ENCODE measurements at places on chromosomes 11 and 22. TPM values are rescaled to one million over a fixed set of nuclear protein-coding genes. Genes with fewer than 3 reads are reported as not detected.

GRCh38 chr11:109132539-109132938 lies 289.5 kb upstream of the C11orf87 start:
- H3K4me1 ChIP-seq, result no peaks in the 10 kb centered on the region
- H3K4me3 ChIP-seq, result no peak overlapping the region
- H3K27ac ChIP-seq, result no peak overlapping the region
- H3K36me3 ChIP-seq, result no peaks in the 10 kb centered on the region

- peaks cover 8% of the 10 kb centered on the region for H3K4me1 ChIP-seq
Observed at GRCh38 chr11:62419314-62419929, 589 bp downstream of the SCGB1A1 start.

DNA sequence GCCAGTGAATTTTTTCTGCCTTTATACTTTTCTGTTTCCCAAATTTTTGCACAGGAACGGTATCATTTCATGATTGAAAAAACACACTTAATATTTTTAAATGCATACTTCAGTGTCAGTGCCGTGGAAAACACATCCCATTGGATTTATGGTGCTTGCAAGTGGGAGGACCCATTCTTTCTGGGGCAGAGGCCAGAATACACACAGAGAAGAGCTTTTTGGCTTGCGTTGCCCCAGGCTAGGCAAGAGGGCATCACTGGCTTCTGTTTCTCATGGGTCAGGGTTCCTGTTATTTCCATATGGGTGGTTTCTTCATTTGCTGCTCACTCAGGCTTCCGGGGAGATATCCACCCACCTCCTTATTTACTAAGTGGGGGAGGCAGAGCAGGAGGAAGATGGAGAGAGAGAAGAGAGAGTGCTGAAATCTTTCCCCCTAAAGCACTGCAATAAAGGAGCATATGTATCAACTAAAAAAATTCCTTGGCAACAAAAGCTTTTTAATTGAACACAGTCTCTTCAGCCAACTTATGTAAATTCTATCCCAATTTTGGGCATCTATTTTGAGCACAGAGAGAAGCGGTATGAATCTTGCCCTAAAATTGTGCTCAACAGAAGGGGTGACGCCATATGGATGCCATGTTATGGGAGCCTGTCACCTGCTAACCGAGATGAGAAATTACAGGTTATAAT lies 66.0 kb upstream of the KIRREL3 start:
- H3K4me1 ChIP-seq, result no peaks in the 10 kb centered on the region
- H3K36me3 ChIP-seq, result no peaks in the 10 kb centered on the region
- H3K4me3 ChIP-seq, result no peak overlapping the region

- H3K27me3 ChIP-seq, result peaks cover 16% of the 10 kb centered on the region
- DNase-seq, result no peak
- H3K27ac ChIP-seq, result peak within 1 kb of the TSS; percentile 92
- H3K36me3 ChIP-seq, result peaks cover 2% of the 10 kb centered on the region
- H3K4me3 ChIP-seq, result peak within 1 kb of the TSS; percentile 96
Observed at GRCh38 chr11:17014321-17014832, at the start of gene PLEKHA7. TSS of gene PLEKHA7 (minus strand) at chr11:17014414. CDS start at chr11:17014401, 13 bp downstream.

DNA sequence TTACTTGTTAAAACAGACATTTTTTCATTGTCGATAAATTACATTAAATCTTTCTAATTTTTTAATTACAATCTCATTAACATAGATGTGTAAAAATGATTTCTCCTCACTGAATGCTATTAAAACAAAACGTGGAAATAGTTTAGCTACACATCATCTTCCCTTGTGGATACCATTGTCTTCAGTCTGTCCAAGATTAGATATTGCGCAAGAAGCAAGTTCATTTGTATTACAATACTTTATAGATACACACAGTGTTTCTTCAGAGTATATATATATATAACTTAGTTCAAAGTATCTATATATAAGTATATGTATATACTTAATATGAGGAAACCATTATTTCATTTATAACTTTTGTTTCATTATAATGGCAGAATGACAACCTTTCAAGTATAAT lies 883.3 kb upstream of the CNTN5 start:
- no peaks in the 10 kb centered on the region for H3K36me3 ChIP-seq
- no peaks in the 10 kb centered on the region for H3K4me1 ChIP-seq
- no peak overlapping the region for H3K4me3 ChIP-seq

- H3K4me1 ChIP-seq, result peaks cover 2% of the 10 kb centered on the region
- no peaks in the 10 kb centered on the region for H3K36me3 ChIP-seq
- DNase-seq, result no peak
- H3K4me3 ChIP-seq, result no peak overlapping the region
Observed at GRCh38 chr11:107683061-107683460, 28.8 kb downstream of the SLN start.

- no peak overlapping the region for H3K4me3 ChIP-seq
- H3K27me3 ChIP-seq, result peaks cover 58% of the 10 kb centered on the region
- no peak for DNase-seq
- no peak overlapping the region for H3K27ac ChIP-seq
Observed at GRCh38 chr11:8209208-8209807, 40.5 kb upstream of the RIC3 start.

DNA sequence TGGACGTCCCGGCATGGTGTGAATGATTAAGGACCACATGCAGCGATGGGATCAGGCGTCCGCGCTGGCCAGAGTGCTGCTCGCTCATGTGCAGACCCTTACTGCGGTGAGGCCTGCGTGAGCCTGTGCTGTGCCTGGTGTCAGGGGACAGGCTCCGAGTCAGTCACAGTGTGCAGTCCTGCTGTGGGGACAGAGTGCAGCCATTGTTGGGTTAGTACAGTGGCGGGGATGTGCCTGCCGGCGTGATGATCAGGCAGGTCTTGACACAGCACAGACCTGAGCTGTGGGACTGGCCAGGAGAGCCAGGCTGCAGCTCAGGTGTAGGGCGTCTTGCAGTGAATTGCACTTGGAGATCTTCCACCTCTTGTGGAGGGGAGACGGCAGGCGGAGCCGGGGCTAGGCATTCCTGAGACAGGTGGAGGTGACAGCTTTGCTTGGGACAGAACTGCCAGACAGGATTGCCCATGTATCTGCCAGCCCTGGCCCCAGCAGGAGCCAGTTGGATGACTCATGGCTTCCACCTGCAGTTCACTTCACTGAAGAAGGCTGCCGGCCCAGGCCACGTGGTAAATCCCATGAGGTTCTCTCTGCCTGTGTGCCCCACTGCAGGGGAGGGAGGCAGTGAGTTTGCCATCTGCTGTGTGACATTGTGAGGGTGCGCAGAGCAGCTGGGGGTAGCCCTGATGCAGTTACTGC lies 17.3 kb downstream of the TRMU start:
- H3K36me3 ChIP-seq, result peaks cover 4% of the 10 kb centered on the region
- no peaks in the 10 kb centered on the region for H3K27me3 ChIP-seq
- H3K4me1 ChIP-seq, result peaks cover 4% of the 10 kb centered on the region
- H3K27ac ChIP-seq, result no peak overlapping the region

DNA sequence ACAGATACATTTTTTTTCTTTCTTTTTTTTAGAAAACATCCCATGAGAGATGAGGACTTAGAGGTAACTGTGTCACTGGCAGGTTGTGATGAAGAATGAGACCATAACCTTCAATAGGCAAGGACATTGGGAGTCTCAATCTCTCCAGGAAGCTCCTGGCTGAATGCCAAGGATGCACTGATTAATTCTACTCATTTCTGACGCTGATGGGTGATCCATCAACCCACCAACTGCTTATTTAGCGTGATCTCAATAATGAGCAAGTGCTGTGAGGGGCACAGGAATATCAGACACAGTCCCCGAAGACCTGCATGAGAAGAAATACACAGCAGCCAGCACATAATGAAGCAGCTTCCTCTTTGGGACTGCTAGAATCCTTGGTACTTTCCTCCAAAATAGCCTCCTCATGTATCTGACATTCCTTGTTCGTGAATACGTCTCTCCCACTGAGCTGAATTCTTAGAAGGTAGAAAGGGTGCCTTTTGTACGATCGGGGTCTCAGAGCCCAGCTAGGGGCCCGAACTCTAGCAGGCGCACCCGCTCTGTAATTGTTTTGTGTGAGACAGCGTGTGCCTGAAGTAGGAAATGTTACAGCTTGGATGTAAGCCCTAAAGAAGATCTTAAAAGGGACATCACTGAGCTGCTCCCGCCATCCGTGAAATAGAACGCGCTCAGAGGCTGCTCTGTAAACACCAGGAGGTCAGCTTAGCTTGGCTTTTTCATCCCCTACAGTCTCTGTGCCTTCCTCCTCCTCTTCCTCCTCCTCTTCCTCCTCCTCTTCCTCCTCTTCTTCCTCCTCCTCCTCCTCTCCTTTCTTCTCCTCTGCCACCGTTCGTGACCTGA lies 7.2 kb downstream of the CLMP start:
- H3K36me3 ChIP-seq, result peaks cover 7% of the 10 kb centered on the region
- H3K4me1 ChIP-seq, result peaks cover 13% of the 10 kb centered on the region
- no peak for DNase-seq
- H3K4me3 ChIP-seq, result no peak overlapping the region
- H3K27ac ChIP-seq, result no peak overlapping the region

DNA sequence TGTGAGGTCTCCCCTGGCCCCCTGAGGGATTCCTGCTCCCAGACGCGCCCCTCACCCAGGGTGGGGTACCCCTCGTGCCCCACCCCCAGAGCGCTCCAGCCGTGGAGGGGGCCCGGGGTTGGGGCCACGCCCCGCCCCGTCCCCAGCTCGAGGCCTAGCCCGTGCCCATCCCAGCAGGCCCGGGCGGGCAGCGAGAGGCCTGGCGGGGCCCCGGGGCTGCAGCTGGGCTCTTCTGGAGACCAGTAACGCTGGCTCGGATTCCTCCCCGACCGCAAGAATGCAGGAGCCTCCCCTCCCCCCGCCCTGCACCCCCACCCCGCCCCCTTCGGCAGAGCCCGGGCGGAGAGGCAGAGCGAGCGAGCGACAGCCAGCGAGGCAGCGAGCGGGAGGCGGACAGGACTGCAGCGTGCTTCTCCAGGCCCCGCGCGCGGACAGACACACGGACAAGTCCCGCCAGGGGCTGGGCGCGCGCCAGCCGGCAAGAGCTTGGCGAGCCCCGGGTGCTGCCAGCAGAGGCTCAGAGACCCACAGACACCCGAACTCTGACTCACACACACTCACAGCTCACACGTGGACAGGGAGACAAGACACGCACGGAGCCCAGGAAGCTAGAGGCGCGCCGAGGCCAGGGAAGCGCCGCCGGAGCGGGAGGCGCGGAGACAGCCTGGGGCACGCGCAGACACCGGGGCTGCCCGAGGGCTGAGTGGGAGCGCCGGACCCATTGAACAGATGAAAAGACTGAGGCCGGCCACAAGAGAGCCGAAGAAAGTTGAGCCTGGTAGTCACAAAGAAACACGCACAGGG lies 15.2 kb downstream of the BCL9L start:
- peaks cover 3% of the 10 kb centered on the region for H3K36me3 ChIP-seq
- H3K27me3 ChIP-seq, result no peaks in the 10 kb centered on the region
- DNase-seq, result peak; percentile 60
- peak overlapping the region; percentile 93 for H3K4me3 ChIP-seq
- peak overlapping the region; percentile 98 for H3K27ac ChIP-seq
- peaks cover 59% of the 10 kb centered on the region for H3K4me1 ChIP-seq

- peaks cover 2% of the 10 kb centered on the region for H3K36me3 ChIP-seq
- H3K27me3 ChIP-seq, result no peaks in the 10 kb centered on the region
- H3K27ac ChIP-seq, result peak overlapping the region; percentile 93
- DNase-seq, result peak; percentile 47
- peak overlapping the region; percentile 97 for H3K4me3 ChIP-seq
Observed at GRCh38 chr22:41447435-41448188, 1.0 kb upstream of the TOB2 start.

- H3K4me1 ChIP-seq, result no peaks in the 10 kb centered on the region
- H3K4me3 ChIP-seq, result no peak overlapping the region
- no peaks in the 10 kb centered on the region for H3K27me3 ChIP-seq
- H3K36me3 ChIP-seq, result peaks cover 2% of the 10 kb centered on the region
Observed at GRCh38 chr22:45254388-45254787, 13.7 kb upstream of the KIAA0930 start.

- DNase-seq, result no peak
- no peaks in the 10 kb centered on the region for H3K36me3 ChIP-seq
- H3K4me3 ChIP-seq, result no peak overlapping the region
- H3K27me3 ChIP-seq, result peaks cover 14% of the 10 kb centered on the region
Observed at GRCh38 chr11:57983191-57983590, 40.5 kb upstream of the OR9Q1 start.

GRCh38 chr11:45288339-45288738 lies 2.2 kb upstream of the SYT13 start:
- H3K27me3 ChIP-seq, result peaks cover 84% of the 10 kb centered on the region
- H3K4me3 ChIP-seq, result no peak overlapping the region
- peaks cover 6% of the 10 kb centered on the region for H3K4me1 ChIP-seq
- no peak overlapping the region for H3K27ac ChIP-seq
- H3K36me3 ChIP-seq, result peaks cover 3% of the 10 kb centered on the region

DNA sequence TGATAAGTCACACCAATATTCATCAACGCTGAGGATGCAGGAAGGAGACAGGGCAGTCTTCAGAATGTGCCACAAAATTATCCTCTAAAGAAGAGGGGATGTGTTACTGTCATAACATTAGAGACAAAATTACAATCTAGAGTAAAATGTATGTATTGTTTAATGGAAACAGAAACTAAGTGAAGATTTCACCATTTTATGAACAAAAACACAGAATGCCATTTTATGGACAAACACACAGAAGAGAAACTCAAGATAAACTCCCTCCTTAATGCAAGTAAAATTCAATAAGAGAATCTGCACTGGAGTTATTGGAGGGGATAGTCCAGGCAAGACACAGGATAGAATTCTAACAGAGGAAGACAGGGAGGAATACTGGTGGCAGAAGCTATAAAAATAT lies 62.8 kb downstream of the LARGE2 start:
- peaks cover 33% of the 10 kb centered on the region for H3K4me1 ChIP-seq
- peak overlapping the region; percentile 54 for H3K27ac ChIP-seq
- H3K4me3 ChIP-seq, result no peak overlapping the region
- DNase-seq, result no peak
- H3K27me3 ChIP-seq, result no peaks in the 10 kb centered on the region
- no peaks in the 10 kb centered on the region for H3K36me3 ChIP-seq

- H3K27me3 ChIP-seq, result peaks cover 20% of the 10 kb centered on the region
- H3K4me3 ChIP-seq, result no peak overlapping the region
- H3K4me1 ChIP-seq, result no peaks in the 10 kb centered on the region
- H3K36me3 ChIP-seq, result no peaks in the 10 kb centered on the region
- no peak for DNase-seq
- no peak overlapping the region for H3K27ac ChIP-seq
Observed at GRCh38 chr11:127106938-127107337, 106.4 kb upstream of the KIRREL3 start.

- no peak for DNase-seq
- H3K36me3 ChIP-seq, result no peaks in the 10 kb centered on the region
- H3K4me3 ChIP-seq, result peak overlapping the region; percentile 28
- no peaks in the 10 kb centered on the region for H3K4me1 ChIP-seq
Observed at GRCh38 chr11:119509969-119510401, 87.0 kb upstream of the THY1 start.

GRCh38 chr11:119730789-119731386 lies 1.9 kb upstream of the NECTIN1 start:
- peaks cover 42% of the 10 kb centered on the region for H3K27me3 ChIP-seq
- no peak for DNase-seq
- H3K36me3 ChIP-seq, result peaks cover 10% of the 10 kb centered on the region
- peak overlapping the region; percentile 87 for H3K4me3 ChIP-seq

- no peak overlapping the region for H3K4me3 ChIP-seq
- no peak for DNase-seq
- H3K4me1 ChIP-seq, result peaks cover 23% of the 10 kb centered on the region
- H3K27me3 ChIP-seq, result no peaks in the 10 kb centered on the region
- peaks cover 7% of the 10 kb centered on the region for H3K36me3 ChIP-seq
Observed at GRCh38 chr11:94926698-94927237, 46.6 kb downstream of the CWC15 start.

Gene LRFN4
- total RNA-seq, result 6.2 TPM

Gene MARK2
- 53.5 TPM for total RNA-seq

Gene APOL4
- total RNA-seq, result not detected

Gene RIBC2
- total RNA-seq, result 1.6 TPM

Gene OR52E8
- total RNA-seq, result not detected

Gene FJX1
- not detected for total RNA-seq

Gene PATE4
- not detected for total RNA-seq

Gene SLC22A6
- total RNA-seq, result not detected

Gene MYRF
- 1.5 TPM for total RNA-seq

Gene OR52A1
- total RNA-seq, result not detected

Gene LRRC51
- 4.5 TPM for total RNA-seq

Gene KCNK4
- total RNA-seq, result not detected

Gene CARNS1
- 7.5 TPM for total RNA-seq

Gene RAG1
- total RNA-seq, result 0.16 TPM
